Calu3 (cell line): ENCODE measurements at places on chromosomes 1 and 21.

DNA sequence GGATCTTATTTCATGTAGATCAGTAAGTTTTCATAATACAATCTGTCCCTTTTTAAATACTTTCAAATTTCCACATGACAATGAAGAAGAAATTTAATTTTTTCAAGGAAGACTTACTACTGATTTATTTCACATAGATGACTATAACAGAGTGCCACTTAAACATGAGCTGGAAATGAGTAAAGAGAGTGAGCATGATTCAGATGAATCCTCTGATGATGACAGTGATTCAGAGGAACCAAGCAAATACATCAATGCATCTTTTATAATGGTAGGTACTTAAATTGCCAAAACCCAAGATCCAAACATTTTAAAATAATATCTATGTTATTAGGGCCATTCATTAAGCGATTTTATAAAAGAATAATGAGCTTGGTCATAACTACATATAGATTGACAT lies 110.4 kb downstream of the PTPRC start:
- no peak for DNase-seq

DNA sequence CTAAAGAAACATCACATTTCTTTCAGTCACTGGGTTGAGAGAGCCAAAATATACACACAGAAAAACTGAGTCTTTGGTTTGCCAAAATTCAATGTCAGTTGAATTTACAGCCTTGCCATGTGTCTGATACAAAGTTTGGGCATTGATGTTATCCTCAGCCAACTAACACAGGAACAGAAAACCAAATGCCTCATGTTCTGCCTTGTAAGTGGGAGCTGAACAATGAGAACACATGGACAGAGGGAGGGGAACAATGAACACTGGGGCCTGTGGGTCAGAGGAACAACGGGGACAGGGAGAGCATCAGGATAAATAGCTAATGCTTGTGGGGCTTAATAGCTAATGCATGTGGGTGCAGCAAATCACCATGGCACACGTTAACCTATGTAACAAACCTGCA lies 39.6 kb upstream of the C21orf91 start:
- no peak for DNase-seq

- DNase-seq, result no peak
These were observed 190.5 kb upstream of the CSF3R start for GRCh38 chr1:36673202-36673601.

DNA sequence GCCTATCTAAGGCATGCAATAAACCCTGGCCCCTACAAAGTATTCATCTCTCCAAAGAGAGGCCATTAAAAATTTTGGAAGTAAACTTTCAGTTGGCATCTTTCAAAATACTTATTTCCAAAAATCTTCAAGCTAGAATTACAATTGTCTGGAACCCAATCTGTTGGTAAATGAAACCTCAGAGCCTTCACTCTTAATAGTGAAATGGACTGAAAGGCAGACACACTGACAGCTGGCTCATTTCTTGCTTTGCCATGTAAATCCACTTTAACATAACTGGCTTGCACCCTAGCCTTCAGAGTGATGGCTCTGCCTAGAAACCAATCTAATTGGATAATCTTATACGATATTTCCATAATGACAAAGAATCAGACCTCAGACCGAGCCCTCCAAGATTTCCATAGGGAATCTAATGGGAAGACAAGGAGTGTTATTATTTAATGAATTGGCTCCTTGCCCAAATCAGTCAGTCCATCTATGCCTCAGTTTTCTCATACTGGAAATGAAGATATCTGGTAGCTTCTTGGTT lies 9.2 kb upstream of the PALMD start:
- no peak for DNase-seq

- peak; percentile 11 for DNase-seq
These were observed 16.2 kb upstream of the LIN9 start for GRCh38 chr1:226325178-226325577.

GRCh38 chr1:20578062-20578461 lies 10.8 kb upstream of the CDA start:
- DNase-seq, result no peak

DNA sequence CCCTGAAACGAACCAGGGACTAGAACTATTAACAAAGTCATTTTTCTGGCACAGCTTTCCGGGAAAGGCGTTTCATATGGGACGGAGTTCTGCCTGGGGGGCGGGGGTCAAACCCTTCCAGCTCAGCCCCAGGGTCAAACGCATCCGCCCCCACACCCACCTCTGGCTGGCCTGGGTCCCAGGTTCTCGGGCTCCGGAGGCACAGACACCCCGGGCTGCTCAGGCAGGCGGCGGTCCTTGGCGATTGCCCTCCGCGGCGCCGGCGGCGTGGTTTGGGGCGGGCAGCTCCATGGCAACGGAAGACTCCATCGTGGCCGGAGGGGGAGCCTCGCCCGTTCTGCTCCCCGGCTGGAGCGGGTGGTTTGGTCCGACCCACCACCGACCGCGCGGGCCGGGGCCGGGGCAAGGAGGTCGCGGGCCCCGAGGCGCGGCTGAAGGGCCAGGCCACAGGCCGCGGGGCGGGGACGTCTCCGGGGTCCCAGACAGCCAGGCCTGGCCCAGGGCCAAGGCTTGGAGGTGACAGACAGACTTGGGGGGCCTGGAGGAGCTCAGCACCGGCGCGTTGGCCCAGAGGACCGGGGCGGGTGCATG lies at the start of gene CFAP74:
CFAP74 (minus strand) TSS at position 246 of the 591 bp plus-strand sequence. CDS start 12,830 bp downstream, outside the sequence.
- DNase-seq, result peak; percentile 62

- no peak for DNase-seq
These were observed 102.5 kb downstream of the LAMC2 start for GRCh38 chr1:183288583-183288982.

- peak; percentile 73 for DNase-seq
These were observed 3.9 kb upstream of the PGLYRP4 start for GRCh38 chr1:153352523-153352922.

DNA sequence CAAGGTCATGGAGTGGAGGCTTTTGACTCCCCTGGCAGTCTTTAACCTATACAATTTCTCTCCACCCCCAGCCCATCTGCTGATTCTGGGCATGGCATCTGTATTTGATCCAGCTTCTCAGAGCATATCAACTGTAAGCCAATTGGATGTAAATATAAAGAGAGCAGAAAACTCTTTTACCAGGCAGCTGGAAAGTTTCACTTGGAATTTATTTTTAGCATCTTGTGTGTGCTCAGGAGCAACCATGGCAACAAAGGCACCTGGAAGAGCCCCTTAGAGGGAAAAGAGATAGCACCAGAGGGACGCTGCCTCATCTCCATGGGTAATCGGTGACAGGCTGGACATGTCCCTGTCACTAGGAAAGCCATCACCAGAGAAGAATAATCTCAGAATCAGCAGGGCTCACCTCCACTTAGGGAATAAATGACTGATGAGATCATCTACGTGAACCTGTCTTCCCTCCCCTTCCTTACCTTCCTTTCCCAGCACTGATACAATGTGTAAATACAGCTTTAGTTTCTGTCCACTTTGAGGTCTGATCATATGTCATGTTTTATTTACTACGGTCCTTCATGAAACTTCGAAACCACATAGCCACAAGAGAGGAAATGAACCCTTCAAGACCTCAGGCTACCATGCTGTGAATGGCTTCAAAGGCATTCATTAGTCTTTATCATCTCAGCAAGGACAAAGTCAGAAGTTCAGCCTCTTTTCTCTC lies 25.3 kb upstream of the SIPA1L2 start:
- no peak for DNase-seq

DNA sequence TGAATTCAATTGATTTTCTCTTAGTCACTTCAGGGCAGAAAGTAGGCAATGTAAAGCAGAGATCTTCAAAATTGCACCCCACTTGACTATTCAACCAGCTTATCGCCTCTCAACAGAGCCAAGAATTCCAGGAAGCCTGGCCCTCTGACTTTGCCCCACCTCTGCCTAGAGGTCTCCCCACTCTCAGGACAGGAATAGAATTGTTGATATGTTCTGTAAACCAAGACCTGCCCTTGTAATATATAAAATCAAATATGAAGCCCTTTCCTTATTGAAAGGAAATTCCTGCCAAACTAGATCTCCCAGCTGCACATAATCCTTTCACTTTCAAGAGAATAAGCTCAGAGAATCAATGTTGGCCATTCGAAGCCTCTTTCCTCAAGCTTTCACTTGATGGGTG lies 116.1 kb upstream of the DPT start:
- no peak for DNase-seq

GRCh38 chr21:44199448-44199847 lies 41.3 kb downstream of the ICOSLG start:
- DNase-seq, result no peak

- peak; percentile 57 for DNase-seq
These were observed 40.4 kb upstream of the EIF4G3 start for GRCh38 chr1:21216835-21217811.

- no peak for DNase-seq
These were observed 375.3 kb upstream of the C1orf87 start for GRCh38 chr1:60448850-60449249.

- DNase-seq, result no peak
These were observed 71.4 kb downstream of the DIRAS3 start for GRCh38 chr1:67978890-67979516.

DNA sequence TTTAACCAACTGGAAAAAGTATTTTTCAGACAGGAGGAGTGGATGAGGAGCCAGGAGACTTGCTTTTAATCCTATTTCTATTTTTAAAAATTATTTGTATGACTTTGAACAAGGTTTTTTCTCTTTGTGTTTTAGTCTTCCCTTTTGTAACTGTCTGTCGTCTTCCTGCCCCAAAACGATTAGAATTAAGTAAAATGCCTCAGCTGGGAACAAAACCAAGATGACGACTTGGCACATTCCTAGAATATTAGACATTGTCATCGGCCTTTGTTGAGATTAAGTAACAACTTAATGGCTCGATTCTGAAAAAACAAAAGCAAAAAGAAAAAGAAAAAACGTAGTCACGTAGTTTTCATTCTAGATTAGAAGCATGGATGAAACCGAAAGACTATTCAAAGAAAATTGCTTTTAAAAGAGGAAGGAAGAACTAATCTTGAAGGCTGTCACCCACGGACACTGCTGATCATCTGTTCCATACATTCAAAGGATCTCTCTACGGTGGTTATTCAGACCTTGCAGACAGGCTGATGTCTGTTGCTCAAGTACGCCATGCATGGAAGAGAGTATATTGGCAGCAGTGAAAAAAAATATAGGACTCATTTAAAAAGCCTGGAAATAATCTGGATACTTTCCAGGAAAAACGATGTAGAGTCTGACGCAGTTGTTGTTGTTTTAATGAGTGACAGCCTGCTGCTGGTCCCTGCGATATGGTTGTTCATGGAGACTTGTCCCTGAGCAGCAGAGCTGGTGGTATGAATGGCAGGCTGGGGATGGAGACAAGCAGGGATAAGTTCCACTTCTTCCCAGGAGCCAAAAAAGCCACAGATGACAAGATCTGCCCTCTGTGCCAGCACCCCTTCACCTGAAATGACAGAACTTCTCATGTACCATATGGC lies 16.8 kb downstream of the GNG4 start:
- no peak for DNase-seq

- DNase-seq, result no peak
These were observed 2.0 kb upstream of the ST3GAL3 start for GRCh38 chr1:43705334-43705733.

GRCh38 chr1:247528812-247529474 lies 7.3 kb downstream of the OR2C3 start:
- DNase-seq, result no peak

DNA sequence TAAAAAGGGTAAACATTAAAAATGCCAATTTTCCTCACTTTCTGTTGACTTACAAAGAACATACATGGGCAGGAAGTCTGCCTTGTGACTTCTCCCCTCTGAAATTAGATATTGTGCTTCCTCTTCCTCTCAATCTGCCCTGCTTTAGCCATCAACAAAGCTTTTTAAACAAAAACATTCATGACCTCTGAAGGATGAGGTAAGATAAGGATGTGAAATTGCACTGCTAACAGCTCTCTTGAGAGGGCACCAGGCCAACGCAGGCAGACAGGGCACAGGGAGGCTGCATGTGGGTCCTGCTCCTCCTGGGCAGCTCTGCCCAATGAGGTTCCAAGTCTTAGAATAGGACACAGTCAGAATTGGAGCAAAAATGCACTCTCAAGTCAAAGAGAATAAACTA lies 62.1 kb downstream of the DEGS1 start:
- DNase-seq, result no peak

DNA sequence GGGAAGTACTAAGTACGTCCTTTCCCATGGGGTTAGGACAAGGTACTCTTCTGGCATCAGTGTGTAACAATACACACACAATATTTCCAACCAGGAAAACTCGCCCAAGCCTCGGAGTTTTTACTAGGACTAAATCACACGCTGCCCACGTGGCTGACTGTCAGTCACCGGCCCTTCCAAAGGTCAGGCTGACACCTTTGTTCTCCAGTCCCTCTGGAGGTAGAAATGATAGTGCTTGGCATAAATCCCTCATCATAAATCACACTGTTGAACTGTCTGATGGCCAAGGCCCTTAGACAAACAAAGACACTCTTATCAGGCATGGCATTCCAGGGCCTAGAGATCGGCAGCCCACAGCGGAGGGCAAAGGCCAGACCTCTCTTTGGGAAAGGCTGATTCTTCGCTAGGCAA lies 16.9 kb upstream of the SLAMF9 start:
- no peak for DNase-seq
